ENCODE measurements at places on chromosomes 13 and 19.

DNA sequence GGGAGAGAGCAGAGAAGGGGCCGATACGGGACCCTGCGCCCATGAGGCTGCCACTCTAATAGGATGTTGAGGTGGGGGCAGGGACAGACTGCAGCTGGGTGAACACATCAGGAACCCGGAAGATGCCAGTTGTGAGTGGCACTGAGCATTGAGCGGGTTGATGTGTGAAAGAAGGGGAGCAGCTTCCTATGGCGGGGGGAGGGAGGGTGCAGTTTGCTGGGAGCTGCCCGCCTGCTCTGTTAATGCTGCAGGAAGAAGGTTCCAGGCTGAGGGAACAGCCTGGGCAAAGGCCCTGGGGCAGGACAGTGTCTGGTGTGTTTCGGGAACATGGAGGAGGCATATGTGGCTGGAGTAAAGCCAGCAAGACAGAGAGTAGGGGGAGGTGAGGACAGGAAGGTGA lies 29.8 kb downstream of the DNM2 start:
- no peak for DNase-seq

GRCh38 chr13:28297341-28297740 lies 159.0 kb downstream of the PAN3 start:
- no peak for DNase-seq

DNA sequence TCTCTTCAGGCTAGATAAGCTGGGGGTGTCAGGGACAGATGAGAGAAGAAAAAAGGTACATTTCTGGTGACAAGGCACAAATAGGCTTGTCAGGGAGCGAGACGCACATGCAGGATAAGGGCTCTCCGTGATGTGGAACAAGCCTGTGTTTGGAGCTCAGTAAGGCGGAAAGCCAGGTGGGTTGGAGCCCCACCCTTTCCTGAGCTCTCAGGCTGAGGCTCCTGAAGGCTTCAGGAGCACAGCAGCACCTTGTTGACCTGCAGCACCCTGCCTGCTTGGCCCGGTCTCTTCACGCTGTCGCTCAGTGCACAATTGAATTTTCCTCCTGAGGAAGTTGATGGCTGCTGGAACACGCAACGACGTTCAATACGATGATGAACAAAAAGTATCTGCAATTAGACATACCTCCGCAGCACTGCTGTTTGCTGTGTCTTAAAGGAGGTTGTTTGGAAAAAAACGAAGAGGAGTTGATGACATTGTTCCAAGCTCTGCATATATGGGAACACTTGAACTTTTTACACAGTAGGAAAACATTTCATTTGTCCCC lies 29.3 kb downstream of the SERP2 start:
- no peak for DNase-seq

DNA sequence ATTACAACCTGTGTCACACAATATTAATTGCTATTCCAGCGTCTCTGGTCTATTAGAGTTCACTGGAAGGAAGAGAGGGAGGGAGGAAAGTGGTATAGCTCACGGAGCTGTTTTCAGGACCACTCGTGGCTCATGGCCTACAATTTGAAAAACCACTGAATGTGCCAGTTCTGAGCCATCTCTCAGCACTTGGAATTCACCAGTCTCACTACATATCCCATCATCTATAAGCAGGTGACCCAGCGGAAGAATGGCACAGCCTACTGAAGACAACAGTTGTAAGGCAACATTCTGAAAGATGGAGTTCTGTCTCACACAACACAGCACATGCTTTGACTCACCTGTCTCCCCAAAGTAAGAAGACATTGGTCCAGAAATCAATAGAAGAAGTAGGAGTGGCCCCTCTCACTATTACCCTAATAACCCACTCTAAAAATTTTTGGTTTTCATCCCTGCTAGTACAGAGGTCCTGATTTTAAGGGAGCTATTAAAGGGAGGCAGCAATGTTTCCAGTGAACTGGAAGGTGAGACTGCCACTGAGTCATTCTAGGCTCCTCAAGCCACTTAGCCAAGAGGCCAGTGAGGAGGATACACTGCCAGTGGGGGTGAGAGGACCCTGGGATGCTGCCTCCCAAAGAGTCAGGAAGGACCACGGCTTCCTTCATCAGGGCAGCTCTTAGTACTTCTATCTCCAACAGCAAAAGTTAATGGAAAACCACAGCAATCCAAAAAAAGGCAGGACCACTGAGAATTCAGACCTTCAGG lies 50.0 kb upstream of the DOCK9 start:
- DNase-seq: no peak

DNA sequence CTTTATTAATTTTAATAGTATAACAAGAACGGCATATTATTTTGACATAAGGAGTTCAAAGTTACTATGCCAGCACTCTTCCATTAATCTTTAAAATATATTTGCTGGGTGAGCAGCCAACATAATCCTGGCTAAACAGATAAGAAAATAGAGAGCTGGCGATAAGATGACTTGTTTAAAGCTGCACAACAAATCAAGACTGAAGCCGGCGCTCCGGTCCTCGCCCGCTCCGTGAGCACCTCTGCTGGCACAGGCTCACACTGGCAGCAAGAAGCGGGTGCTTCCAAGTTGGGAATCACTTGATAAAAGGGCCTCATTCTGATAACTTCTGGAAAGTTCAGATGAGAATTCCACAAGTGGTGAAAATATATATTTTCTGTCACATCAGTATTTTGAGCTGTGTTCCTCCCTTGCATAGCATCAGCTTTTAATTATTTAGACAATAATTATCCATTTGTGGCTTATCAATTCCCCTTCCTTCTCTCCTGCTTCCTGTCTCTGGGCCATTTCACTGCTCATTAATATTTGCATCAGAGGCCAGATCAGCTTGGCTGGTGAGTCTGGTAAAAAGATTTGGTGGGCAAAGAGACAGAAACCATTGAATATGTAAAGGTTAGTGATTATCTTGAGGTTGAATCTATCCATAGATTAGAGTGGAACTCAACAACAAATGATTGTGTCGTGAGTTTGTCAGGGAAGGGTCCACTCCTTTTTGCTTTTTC lies 205.3 kb downstream of the MZT1 start:
- DNase-seq: no peak

- no peak for DNase-seq
Observed at GRCh38 chr13:99281811-99282263, 23.7 kb upstream of the GPR18 start.

GRCh38 chr13:85413664-85414063 lies 385.6 kb downstream of the SLITRK6 start:
- no peak for DNase-seq

GRCh38 chr13:94227255-94227879 lies 252.1 kb downstream of the DCT start:
- no peak for DNase-seq

DNA sequence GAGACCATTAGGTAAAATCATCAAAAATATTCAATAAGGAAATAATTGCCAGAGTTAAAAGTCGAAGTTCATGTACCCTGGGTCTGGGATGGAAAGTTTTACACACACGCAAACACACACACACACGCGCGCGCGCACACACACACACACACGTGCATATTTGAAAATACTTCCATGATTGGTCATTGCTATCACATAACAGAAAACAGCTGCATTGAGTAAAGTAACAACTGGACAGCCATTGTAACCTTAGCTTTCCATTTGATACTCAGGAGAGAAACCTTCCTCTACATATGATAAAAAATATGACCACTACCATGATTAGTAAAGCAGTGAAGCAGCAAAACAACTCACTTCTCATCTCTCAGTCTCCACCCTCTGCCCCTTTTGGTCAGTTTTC lies 490.0 kb upstream of the SGCG start:
- no peak for DNase-seq

- no peak for DNase-seq
Observed at GRCh38 chr13:94641409-94641941, 39.8 kb downstream of the GPR180 start.

- no peak for DNase-seq
Observed at GRCh38 chr13:20311596-20311995, 79.5 kb upstream of the GJB6 start.

DNA sequence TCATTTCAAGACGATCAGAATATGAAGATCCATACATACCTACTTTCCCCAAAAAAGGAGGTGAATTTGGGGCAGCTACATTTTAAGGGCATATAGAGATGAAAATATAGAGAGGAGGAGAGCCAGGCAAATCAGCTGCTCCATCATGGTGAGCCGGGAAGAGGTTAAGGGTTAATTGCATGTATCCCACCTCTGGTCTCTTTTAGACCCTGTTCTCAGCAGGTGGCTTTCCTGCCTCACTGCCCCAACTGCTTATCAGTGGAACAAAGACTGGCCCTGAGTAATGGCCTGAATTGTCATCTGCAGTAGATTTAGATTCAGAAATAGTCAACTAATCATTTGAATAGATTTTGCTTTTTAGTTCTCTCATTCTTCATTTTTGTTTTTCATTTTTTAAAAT lies 206.6 kb downstream of the SPRY2 start:
- no peak for DNase-seq

GRCh38 chr13:96821381-96821780 lies 172.9 kb downstream of the OXGR1 start:
- no peak for DNase-seq

DNA sequence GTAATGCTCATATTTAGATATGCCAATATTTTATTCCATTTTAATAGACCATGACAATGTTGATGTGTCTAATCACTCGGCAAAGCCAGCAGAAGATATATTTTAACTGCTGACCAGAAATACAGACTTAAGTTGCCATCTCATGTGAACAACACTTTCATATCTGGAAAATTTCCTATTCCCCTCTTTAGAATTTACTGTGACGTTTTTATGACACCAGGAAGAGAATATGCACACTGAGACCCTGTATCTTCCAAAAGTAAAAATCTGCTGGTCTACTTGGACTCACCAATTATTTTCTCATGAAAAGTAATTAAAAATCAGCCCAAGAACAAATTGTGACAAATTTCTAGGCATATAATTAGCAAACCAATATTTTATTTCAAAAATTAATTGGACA lies 2.1 kb downstream of the PROSER1 start:
- no peak for DNase-seq

- no peak for DNase-seq
Observed at GRCh38 chr19:41341669-41342490, 11.8 kb downstream of the TGFB1 start.

GRCh38 chr13:66462187-66462586 lies 767.9 kb downstream of the PCDH9 start:
- no peak for DNase-seq

- no peak for DNase-seq
Observed at GRCh38 chr13:46905249-46905648, 8.4 kb upstream of the HTR2A start.

GRCh38 chr19:50266896-50267295 lies 62.3 kb downstream of the KCNC3 start:
- DNase-seq: peak; percentile 11

- DNase-seq: no peak
Observed at GRCh38 chr13:35850569-35850968, 280.6 kb downstream of the DCLK1 start.

- DNase-seq: no peak
Observed at GRCh38 chr13:69721631-69722030, 386.0 kb upstream of the ATXN8OS start.

DNA sequence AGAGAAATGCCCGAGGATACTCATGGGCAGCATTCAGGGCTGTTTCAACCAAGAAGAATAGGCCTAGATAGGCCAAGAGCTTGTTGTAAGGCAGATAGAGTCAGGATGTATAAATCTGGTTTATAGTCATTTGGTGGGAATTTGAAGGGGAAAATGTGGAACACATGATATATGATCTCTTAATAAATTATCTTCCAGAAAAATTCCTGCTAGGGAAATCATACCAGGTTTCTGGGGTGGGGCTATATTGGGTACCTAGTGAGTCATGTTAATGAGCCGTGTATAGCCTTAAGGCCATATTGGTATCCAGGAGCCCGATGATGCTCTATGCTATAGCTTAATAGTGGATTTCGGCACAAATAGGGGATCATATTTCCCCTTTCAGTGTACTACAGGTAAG lies 51.5 kb upstream of the HTR2A start:
- DNase-seq: no peak

DNA sequence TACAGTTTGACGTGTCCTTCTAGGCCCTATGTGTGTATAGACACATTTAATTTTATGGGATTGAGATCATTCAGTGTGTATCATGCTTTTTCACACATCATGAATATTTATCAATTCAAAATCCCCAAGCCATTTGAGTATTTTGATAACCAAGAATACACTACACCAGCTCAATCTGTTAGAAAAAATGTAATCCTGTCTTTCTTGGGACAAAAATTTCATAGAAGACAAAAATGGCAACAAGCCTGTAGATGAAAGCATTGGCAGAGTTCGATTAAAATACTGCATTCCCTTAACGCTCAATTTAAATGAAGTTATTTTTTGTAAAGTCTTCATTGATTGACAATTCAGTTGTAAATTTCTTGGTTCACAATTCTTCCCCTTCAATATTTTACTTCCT lies 41.9 kb downstream of the WDR87 start:
- DNase-seq: no peak

- no peak for DNase-seq
Observed at GRCh38 chr19:18156841-18157464, 4.0 kb downstream of the PIK3R2 start.

GRCh38 chr13:36981156-36981743 lies 17.9 kb downstream of the ALG5 start:
- DNase-seq: no peak

GRCh38 chr13:57352114-57352513 lies 185.1 kb downstream of the PRR20E start:
- DNase-seq: no peak

DNA sequence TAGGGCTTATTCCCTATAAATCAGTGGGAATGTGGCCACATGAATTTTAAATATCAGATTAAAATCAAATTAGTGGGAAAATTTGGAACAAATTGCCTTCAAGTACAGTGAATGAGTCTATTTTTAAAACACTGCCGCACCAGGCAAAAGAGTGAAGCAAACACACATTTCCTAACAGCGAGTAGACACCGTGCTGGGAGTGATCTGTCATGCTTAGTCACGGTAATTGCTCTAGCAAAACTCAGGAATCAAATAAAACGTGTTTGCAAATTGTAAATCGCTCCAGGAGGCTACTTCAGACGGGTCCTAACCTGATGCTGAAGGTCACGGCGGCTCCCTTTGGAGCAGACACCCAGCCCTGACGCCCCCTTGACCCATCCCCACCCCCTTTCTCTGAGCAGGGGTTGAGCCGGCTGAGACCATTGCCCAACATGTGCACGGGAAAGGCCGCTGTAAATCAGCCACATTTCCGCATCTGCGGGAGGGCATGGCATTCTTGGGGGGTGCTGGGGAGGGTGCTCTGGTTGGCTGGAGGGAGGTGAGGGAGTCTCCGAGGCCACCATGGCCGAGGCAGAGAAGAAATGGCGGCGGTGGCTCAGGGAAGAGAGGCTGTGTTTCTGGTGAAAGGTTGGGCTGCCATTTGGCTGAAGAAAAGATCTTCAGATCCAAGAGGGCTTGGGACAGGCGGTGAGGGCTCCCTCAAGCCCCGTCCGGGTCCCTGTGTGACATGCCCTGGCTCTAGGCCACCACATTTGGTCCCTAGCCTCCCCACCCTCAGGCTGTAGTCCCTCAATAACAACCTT lies 8.9 kb downstream of the CEBPA start:
- no peak for DNase-seq

GRCh38 chr19:33629826-33630375 lies 8.1 kb downstream of the CHST8 start:
- DNase-seq: no peak

GRCh38 chr19:694481-695351 lies 536 bp downstream of the PRSS57 start:
- no peak for DNase-seq

Data from stimulated activated CD4-positive, alpha-beta T cell treated with anti-CD3 and anti-CD28 coated beads, TNF-alpha, amount 100 ng/mL, for 1 hour (primary cell).